ENCODE measurements at places on chromosomes 2 and 18. TPM values are rescaled to one million over a fixed set of nuclear protein-coding genes. Genes with fewer than 3 reads are reported as not detected.

The OSBPL1A gene
- 2.4 TPM for total RNA-seq

GRCh38 chr18:64165906-64166305 lies 17.0 kb upstream of the LINC00305 start:
- DNase-seq, result no peak

GRCh38 chr18:36543991-36544725 lies 246.6 kb downstream of the FHOD3 start:
- DNase-seq, result no peak

GRCh38 chr2:19187323-19188020 lies 171.0 kb downstream of the OSR1 start:
- DNase-seq, result no peak

- DNase-seq, result peak; percentile 41
Measured at GRCh38 chr2:168758970-168759820, 43.2 kb upstream of the NOSTRIN start.

All from activated naive CD4-positive, alpha-beta T cell treated with anti-CD3 and anti-CD28 coated beads for 36 hours (primary cell).